ENCODE measurements at places on chromosomes 1 and 21.

DNA sequence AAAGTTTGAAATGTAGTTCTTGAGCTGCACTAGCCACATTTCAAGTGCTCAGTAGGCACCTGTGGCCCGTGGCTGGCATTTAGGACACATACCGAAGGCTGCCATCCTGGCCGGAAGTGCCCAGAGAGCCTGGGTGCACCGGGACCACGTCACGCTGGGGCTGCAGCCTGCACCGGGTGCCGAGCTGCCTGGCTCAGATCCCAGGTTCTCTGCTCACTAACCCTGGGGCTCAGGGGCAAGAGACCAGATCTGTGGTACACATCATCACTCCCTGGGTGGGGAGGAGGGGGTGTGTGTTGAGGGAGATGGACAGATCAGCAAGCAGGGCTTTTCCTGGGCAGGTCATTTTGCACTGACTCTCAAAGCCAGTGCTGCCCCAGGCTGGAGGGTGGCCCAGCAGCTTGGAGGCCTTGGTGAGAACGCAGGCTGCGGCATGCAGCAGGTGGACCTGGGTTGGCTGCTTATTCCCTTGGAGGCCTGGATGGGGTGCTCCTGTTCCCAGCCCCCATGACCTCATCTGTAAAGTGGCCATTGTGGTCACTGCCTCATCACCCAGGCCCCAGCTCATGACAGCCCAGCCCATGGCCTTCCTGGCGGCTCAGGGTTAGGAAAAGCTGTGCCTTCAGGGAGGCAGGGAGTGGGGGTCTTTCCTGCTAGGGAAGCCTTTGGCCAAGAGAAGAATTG, 23.6 kb downstream of the TMEM201 start:
- DNase-seq, result no peak

DNA sequence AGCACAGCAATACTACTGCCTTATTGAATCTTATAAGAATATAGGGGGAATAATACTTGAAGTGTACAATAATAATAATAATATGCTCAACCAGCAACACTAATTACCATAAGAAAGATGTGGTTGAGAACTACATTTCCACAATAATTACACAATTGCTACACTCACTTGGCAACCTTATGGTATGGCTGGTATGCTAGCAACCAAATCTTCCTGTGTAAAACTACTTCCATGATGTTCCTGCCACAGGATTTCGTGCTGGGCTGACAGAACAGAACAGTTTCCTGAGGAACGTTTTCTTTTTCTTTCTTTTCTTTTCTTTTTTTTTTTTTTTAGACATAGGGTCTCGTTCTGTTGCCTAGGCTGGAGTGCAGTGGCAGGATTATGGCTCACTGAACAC, 50.6 kb downstream of the KIF26B start:
- DNase-seq, result no peak

DNA sequence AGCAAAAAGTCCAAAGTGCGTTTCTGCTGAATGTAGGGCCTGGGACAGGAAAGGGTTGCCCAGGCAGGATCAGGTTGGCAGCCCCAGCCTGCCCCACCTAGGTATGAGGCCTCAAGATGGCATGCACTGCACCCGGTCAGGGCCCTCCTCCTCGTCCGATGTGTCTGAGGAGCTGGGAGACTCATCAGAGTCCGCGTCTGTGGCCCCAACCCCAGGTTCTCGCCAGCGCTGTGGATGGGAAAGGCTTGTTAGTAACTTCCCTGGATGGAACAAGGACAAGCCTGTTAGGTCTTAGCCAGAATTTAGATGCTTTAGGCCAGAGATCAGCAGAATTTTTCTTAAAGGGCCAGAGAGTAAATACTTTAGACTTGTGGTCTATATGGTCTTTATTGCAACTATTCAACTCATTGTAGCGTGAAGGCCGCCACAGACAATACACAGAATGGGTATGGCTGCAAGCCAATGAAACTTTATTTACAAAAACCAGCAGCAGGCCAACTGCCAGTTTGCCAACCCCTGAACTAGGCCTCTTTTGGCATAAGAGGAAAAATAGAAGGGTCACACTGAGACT, 12.4 kb downstream of the PEA15 start:
- no peak for DNase-seq

DNA sequence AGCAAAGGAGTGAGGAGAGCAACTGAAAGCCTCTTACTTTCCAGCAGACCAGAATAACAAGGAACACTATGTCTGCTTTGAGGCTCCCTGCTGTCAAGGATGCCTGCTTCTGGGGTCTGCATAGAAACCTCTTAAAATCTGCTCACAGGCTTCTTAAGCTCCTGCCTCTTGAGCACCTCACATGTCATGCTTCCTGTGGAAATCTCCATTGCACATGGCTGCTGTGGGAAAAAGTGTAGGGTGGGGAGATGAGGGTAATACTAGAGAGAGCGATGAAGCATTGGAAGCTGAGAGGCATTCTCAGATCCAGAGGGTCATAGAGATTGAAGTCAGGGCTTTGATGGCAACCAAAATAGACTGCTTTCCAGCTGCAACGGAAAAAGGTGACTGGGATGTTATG, 6.2 kb upstream of the HLX start:
- DNase-seq, result no peak

- DNase-seq, result no peak
Measured at GRCh38 chr1:67687198-67687545, 2.2 kb downstream of the GADD45A start.

DNA sequence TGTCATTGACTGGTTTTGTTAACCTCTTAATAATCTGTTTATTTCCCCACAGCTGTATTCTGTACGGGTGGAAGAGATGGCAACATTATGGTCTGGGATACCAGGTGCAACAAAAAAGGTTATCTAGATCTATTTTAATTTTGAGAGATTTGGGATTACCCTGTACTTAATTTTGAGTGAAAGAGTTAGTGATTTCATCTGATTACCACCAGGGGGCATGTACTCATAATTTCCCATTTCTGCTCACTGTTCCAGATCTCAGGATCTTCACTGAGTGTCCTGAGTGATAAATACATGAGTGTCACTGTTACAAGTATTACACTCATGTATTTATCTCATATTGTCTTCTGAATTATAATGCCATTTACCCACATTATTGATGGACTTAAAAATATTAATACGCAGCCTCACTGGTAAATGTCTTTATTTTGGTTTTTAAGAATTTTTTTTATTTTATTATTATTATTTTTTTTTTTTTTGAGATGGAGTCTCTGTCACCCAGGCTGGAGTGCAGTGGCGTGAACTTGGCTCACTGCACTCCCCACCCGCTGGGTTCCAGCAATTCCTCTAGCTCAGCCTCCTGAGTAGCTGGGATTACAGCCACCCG, 27.4 kb downstream of the DTL start:
- DNase-seq, result no peak

- DNase-seq, result no peak
Measured at GRCh38 chr1:27403065-27403726, 10.8 kb downstream of the GPR3 start.

DNA sequence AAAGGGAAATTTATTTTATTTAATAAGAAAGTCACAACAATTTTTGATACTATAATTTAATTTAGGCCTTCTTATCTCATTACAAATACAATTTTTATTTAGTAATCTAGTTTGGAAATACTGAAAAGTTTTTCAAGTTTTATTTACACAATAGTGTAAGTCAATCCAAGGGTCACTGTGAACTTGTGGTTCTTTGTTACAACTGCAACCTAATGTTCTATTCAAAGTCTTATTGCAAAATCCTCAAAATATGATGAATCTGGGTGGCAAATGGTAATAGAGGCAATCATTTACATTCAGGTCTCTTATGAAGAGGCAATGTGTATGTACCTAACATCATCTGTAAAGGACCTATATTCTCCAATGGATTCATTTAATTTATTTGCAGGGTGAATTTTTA, 421.2 kb downstream of the DPYD start:
- no peak for DNase-seq

- no peak for DNase-seq
Measured at GRCh38 chr1:100077531-100077930, 55.2 kb downstream of the SASS6 start.
